ENCODE measurements at places on chromosomes 1 and 21.

GRCh38 chr1:233520261-233521191, 93.4 kb upstream of the KCNK1 start:
- peak overlapping the region; percentile 95 for H3K27ac ChIP-seq
- DNase-seq: no peak
- H3K36me3 ChIP-seq: no peaks in the 10 kb centered on the region
- H3K4me3 ChIP-seq: peak overlapping the region; percentile 57
- no peaks in the 10 kb centered on the region for H3K27me3 ChIP-seq

DNA sequence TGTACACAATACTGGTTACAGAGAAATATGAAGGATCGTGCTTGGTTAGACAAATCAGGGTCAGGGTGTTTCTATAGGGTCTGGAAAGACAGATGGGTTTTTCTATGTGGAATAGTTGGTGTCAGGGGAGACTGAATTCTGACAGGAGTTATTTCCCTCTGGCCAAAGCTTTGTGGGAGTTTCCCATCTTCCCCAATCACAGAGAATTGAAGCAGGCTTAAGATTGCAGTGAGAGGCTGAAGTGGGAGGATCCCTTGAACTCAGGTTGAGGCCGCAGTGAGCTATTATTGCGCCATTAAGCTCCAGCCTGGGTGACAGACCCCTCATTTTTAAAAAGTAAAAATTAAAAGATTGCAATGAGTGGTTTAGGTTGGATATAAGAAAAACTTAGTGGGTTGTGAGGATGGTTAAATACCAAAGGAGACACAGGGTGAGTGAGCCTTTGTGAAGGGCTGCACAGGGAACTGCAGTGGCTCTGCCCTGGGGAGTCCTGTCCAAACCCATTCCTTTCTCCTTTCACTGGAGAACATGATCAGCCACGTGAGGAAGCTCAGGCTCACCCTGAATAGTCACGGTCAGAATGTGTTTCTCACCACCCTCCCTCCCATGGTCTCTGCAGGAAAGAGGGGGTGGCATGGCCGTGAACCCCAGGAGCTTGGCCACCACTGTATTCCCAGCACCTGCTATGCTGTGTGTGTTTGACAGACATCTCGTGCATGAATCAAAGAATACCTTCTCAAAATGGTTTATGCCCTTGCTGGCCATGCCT, 101.2 kb downstream of the INTS7 start:
- H3K36me3 ChIP-seq: no peaks in the 10 kb centered on the region
- H3K27me3 ChIP-seq: no peaks in the 10 kb centered on the region
- H3K27ac ChIP-seq: no peak overlapping the region
- peaks cover 27% of the 10 kb centered on the region for H3K4me1 ChIP-seq

DNA sequence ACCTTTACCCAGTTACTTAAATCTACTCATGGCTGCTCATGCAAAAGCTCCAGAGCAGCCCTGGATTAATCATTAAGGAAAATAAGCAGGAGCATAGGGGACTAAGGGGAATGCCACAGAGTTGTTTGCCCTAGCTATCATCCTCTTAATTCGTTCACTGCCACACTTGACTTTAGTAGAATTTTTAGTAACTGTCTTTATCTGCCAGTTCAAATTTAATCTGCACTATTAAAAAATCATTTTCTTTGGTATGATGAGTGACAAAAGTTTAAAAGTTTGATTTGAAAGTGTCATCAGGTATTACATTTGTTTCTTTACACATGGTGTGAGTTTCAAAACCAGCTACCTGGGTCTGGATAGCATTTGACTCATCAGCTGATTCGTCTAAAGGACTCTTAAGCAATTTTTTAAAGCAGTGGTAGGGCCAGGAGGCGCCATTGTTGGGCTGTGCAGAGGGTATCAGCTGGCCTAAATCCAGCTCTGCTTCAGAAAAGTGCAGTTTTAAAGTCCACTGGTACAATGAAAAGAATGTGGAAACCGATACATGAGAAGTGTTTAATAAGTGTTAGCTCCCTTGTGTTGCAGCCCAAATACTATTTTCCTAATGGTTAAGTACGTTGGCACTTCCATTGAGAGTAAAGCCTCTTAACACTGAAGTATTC, 69.9 kb upstream of the DR1 start:
- no peaks in the 10 kb centered on the region for H3K27me3 ChIP-seq
- H3K36me3 ChIP-seq: peaks cover 16% of the 10 kb centered on the region
- no peak for DNase-seq

DNA sequence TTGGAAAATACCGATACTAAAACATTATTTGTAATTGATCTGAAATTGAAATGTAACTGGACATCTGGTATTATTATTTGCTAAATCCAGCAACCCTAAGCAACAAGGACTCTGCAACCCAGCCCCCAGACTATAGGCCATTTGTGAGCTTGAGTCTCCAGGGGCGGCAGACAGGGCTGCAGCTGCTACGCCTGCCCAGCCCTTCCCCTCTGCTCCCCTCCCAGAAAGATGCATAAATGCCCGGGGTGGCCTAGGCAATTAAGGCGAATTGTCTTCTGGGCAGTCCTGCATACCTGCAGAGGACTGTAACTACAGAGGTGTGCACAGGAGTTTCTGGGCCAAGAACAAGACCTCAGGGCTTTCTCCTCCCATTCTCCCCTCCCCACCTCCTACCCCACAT, 41.2 kb upstream of the LBR start:
- no peak overlapping the region for H3K27ac ChIP-seq
- no peak overlapping the region for H3K4me3 ChIP-seq
- DNase-seq: no peak

DNA sequence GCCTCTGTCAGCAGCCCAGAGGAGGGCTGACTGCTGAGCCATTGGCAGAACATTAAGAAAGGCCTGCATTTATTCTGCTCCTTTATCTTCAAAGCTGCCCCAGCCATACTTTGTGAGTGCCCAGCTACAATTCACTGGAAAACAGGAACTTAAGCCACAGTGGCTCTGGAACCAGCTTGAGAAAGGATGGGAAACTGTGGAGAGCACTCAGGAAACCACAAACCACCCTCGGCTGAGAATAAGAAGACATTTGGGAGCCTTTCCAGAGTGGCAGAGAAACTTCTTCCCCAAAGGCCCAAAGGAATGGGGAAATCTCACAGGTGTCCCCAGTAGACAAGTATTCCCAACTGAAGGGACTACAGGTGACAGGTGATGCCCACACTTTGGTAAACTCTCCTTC, 1.8 kb downstream of the LAMB3 start:
- DNase-seq: no peak
- H3K4me3 ChIP-seq: no peak overlapping the region
- no peak overlapping the region for H3K27ac ChIP-seq
- peaks cover 25% of the 10 kb centered on the region for H3K27me3 ChIP-seq

- peaks cover 25% of the 10 kb centered on the region for H3K4me1 ChIP-seq
- H3K27ac ChIP-seq: no peak overlapping the region
- no peak overlapping the region for H3K4me3 ChIP-seq
- DNase-seq: no peak
- peaks cover 16% of the 10 kb centered on the region for H3K27me3 ChIP-seq
- no peaks in the 10 kb centered on the region for H3K36me3 ChIP-seq
These were observed 4.5 kb upstream of the IFI16 start for GRCh38 chr1:159005161-159005560.

All from type B pancreatic cell (in vitro differentiated cells).